ENCODE measurements at places on chromosomes 1 and 21.

GRCh38 chr1:41849211-41849759 is 69.4 kb downstream of the HIVEP3 start:
- no peak for DNase-seq

GRCh38 chr1:169650551-169650950 is 20.6 kb upstream of the SELP start:
- no peak for DNase-seq

GRCh38 chr1:172717722-172718465 is 59.0 kb downstream of the FASLG start:
- DNase-seq: no peak

- no peak for DNase-seq
Observed at GRCh38 chr1:198201956-198202784, 45.4 kb downstream of the NEK7 start.

- no peak for DNase-seq
Observed at GRCh38 chr1:29136391-29136915, 12.8 kb upstream of the TMEM200B start.

DNA sequence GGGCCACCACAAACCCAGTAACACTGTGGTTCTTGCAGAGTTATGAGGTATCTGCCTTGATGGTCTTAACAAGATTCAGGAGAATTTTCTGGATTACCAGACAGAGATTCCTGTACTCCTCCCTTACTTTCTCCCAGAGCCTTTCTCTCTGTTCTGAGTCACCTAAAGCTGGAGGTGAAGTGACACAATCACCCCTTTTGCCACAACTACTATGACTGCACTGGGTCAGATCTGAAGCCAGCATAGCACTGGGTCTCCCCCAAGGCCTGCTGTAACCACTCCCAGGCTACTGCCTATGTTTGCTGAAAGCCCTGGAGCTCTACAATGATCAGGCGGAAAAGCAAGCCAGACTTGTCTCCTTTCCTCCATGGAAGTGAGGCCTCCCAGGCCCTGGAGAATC is 156.7 kb upstream of the NEGR1 start:
- no peak for DNase-seq

Data from DMS79 (cell line).